ENCODE measurements at places on chromosomes 3 and 15.

- peak; percentile 12 for DNase-seq
Observed at GRCh38 chr15:51681303-51681963, at the start of gene SCG3. TSS of gene SCG3 (plus strand) at chr15:51681503. CDS start at chr15:51681756, 253 bp downstream.

- DNase-seq, result no peak
Observed at GRCh38 chr3:83438188-83438587, 1520.6 kb upstream of the CADM2 start.

DNA sequence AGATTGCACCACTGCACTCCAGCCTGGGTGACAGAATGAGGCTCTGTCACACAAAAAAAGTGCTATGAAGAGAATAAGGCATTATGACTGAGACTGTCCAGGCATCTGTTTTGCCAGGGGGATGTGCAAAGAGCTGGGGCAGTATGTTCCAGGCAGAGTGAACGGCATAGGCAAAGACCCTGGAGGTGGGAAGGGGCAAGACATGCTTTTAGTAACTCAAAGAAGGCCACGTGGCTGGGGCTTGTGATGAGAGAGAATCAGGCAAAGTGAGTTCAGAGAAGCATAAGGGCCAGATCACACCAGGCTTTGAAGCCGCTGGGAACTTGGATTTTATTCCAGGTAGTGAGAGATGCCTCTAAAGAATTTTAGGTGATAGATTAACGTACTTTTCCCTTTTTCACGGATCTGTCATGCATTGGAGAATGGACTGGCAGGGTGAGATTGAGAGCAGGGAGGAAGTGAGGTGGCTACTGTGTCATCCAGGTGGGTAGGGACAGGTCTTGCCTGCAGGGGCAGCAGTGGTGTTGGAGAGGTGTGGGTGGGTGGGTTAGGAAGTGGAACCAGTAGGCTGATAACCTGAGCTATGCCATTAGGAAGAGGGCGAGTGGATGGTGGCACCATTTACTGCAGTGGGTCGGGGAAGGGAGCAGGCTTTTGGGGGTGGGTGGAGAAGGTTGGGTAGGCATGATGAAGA is 31.7 kb downstream of the ATP2B2 start:
- no peak for DNase-seq

DNA sequence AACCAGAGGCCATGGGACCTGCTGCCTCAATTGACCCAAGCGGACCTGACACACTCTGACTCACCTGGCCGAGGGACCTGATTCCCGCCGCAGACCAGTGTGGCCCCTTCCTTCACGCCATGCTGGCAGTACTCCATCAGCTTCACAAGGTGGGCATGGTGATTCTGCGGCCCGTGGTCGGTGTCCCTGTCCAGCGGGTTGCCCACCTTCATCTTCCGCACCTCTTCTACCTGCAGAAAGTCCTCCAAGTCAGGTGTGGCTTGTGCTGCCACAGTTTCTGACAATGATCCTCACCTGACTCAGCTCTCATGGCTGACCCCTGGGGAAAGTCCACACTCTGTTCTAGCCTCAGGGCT is 25.9 kb upstream of the SLC41A3 start:
- no peak for DNase-seq

DNA sequence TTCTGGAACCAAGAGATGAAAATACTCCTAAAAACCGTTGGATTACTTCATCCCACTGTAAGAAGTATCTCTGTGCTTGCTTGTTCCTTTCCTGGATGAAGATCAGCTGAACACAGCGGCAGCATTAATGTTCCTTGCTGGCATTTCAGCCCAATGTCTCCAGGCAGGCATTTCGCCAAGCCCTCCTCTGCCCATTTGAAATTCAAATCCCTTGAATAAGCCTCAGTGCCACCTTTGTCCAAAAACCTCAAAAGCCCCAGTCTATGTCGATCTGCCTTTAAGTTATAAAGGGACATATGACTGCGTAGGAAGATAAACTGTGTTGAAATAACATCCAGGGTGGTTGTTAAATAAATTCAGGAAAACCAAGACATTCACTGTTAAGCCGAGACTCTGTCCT is 156.8 kb upstream of the PDZRN3 start:
- no peak for DNase-seq
